ENCODE measurements at places on chromosomes 12 and 14.

GRCh38 chr12:90301561-90302133 is 593.0 kb upstream of the ATP2B1 start:
- no peak for DNase-seq

- no peak for DNase-seq
Measured at GRCh38 chr12:125853670-125854069, 788.4 kb downstream of the AACS start.

DNA sequence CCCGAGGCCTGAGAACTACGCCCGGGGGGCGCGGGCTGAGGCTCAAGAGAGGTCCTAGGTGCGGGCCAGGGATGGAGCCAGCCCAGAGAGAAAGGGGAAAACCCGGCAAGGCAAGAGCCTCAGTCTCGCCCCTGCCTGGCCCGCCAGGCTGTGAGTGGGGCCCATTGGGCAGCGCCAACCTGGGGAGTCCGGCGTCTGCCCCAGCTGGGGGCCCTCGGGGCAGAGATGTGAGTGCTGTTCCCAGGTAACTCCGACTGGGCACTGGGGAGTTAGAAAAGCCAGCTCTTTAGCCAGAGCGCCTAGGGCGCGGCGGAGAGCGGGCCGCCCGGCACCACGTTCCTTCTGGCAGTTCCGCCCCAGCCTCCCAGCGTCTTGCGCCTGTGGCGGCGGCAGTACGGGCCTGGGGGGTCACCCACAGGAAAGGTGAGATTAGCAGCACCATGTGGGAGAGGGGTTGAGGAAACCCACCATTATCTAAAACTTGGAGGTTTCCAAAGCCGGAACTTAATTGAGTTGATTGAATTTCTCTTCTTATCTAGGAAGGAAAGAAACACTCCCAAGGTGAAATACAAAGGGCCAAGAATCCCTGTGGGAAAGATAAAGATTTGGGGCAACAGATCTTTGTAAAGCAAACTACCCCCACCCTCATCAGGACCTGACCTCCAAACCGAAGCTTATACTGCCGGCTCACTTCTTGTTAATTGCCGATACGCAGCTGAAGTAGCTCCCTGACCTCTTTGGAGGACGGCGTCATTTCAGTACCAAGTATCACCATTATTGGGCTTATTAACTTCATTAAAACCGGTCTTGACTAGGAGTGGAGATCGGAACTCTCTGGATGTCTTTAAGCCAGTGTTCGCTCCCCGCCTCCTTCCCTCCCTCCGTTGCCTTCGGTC is 11.6 kb downstream of the OTX2 start:
- DNase-seq, result no peak

GRCh38 chr14:48936849-48937248 is 649.3 kb downstream of the RPS29 start:
- no peak for DNase-seq

DNA sequence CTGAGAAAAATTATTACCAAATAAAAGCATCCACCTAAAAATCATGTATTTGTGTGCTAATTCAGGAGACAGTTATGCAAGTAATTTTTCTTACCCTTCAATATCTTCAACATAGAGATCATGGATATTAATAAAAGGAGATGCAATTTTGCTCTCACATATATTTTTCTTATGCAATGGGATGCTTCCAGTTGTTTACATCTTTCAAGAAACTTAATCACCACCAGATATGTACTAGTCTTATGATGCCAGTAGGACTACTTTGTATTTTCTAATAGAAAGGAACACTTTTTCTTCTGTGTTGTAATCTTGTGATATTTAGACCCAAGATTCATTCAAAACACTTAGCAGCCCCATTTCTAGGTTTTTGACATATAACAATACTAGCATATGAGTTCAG is 107.6 kb downstream of the NAV3 start:
- no peak for DNase-seq

All from left hindlimb (tissue), 1 donor.